ENCODE measurements at places on chromosomes 5 and 9.
A peak's percentile ranks its signal among the peaks of the same experiment; 100 is the strongest.

GRCh38 chr5:142286111-142286510 is 38.7 kb downstream of the SPRY4 start:
- no peak overlapping the region for H3K4me3 ChIP-seq
- no peaks in the 10 kb centered on the region for H3K27me3 ChIP-seq
- peaks cover 45% of the 10 kb centered on the region for H3K4me1 ChIP-seq
- H3K36me3 ChIP-seq, result peaks cover 11% of the 10 kb centered on the region

DNA sequence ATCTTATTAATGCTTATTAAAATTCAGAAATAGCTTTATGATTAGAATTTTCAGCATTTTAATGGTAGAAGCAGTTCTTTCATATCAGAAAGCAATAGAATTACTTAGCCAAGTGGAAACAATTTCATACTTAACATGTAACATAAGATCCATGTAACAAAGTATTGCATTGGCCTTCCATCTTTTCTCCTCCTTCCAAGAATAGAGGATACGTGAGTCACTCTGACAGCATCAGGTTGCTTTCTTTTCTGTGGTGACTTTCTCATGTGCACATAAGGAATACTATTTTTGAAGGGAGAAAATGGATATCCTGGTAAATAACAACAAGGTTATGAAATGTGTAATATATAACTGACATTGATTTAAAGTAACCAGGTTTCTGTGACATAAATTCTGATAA is 272.2 kb downstream of the ANXA1 start:
- H3K36me3 ChIP-seq, result no peaks in the 10 kb centered on the region
- H3K27ac ChIP-seq, result no peak overlapping the region
- no peaks in the 10 kb centered on the region for H3K27me3 ChIP-seq
- no peaks in the 10 kb centered on the region for H3K4me1 ChIP-seq
- no peak overlapping the region for H3K4me3 ChIP-seq

GRCh38 chr9:81999806-82000205 is 11.2 kb downstream of the SPATA31D1 start:
- H3K27me3 ChIP-seq, result no peaks in the 10 kb centered on the region
- H3K36me3 ChIP-seq, result no peaks in the 10 kb centered on the region
- no peak overlapping the region for H3K27ac ChIP-seq
- no peak overlapping the region for H3K4me3 ChIP-seq
- no peaks in the 10 kb centered on the region for H3K4me1 ChIP-seq

DNA sequence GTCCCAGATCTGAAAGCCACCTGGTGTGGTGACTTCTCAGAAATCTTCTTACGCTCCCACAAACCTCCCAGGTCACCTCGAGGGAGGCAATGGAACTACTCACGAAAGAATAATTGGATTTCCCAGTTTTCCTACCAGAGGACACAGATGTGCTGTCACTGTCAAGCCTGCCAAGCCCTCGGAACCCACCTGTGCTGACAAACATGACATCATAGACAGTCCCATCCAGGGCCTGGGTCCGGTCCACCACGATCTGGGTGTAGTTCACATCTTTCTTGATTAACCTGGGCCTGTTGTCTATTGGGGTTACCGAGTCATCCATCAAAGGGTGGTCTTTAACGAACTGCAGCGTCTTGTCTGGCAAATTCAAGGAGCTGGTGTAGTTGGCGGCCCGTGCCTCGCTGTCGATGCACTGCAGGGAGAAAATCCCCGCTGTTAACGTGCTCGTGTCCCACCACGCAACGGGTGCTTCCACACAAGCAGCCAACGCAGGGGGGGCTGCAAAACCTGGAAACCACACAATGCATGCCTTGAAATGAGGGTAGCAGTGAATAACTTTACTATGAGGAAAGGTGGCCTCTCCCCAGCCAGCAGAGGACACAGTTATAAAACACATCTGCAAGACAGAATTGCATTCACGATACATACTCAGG is 69.0 kb downstream of the SECISBP2 start:
- no peak overlapping the region for H3K4me3 ChIP-seq
- no peak for DNase-seq
- peaks cover 27% of the 10 kb centered on the region for H3K4me1 ChIP-seq
- H3K36me3 ChIP-seq, result no peaks in the 10 kb centered on the region
- H3K27ac ChIP-seq, result no peak overlapping the region

- H3K27me3 ChIP-seq, result no peaks in the 10 kb centered on the region
- no peak overlapping the region for H3K4me3 ChIP-seq
- H3K4me1 ChIP-seq, result peaks cover 3% of the 10 kb centered on the region
- peak; percentile 33 for DNase-seq
- no peaks in the 10 kb centered on the region for H3K36me3 ChIP-seq
- no peak overlapping the region for H3K27ac ChIP-seq
Measured at GRCh38 chr9:110954822-110955291, 83.4 kb downstream of the LPAR1 start.

DNA sequence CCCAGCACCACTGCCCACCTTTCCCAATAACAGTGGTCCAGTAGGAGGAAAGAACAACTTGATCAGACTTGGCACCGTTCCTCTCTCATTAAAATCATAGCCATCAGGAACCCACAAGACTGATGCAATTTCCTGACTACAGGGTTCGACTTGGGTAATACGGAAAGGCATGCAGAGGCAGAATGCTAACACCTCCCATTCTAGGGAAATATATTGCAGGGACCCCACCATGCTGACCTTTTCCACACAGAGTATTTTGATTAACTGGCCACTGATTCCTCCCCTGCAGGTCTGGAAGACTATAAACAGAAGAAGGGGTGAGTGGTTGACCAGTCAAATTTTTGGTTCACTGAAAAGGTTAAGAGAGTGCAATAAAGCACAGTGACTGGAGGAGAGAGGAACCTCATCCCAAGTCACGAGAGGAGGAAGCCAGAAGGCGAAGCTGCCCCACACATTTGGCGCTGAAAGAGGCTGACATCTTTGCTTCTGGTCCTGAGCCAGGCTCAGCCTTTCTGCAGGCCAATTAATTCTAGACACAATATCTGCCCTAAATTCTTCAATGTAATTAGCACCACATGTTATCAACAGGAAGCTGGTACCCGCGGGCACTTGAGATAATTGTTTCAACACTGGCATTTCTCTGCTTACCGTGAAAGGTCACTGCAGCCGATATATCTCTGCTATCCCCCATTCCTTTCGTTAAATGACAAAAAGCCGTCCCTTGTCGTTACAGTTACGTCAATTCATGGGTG is 64.7 kb upstream of the SPOCK1 start:
- DNase-seq, result no peak
- no peak overlapping the region for H3K27ac ChIP-seq
- no peaks in the 10 kb centered on the region for H3K27me3 ChIP-seq
- no peak overlapping the region for H3K4me3 ChIP-seq
- no peaks in the 10 kb centered on the region for H3K36me3 ChIP-seq

GRCh38 chr9:117737721-117738226 is 33.6 kb downstream of the TLR4 start:
- peaks cover 18% of the 10 kb centered on the region for H3K4me1 ChIP-seq
- H3K27ac ChIP-seq, result no peak overlapping the region
- no peaks in the 10 kb centered on the region for H3K36me3 ChIP-seq
- no peaks in the 10 kb centered on the region for H3K27me3 ChIP-seq

GRCh38 chr9:91714020-91714806 is 235.8 kb downstream of the ROR2 start:
- no peaks in the 10 kb centered on the region for H3K27me3 ChIP-seq
- no peaks in the 10 kb centered on the region for H3K36me3 ChIP-seq
- H3K27ac ChIP-seq, result no peak overlapping the region
- peak overlapping the region; percentile 14 for H3K4me3 ChIP-seq
- DNase-seq, result peak; percentile 68

Data from SJSA1 (cell line).